ENCODE measurements at places on chromosomes 1 and 21. TPM values are rescaled to one million over a fixed set of nuclear protein-coding genes. Genes with fewer than 3 reads are reported as not detected.

GRCh38 chr1:206713070-206713469 is 28.4 kb downstream of the MAPKAPK2 start:
- ATAC-seq: no peak

- no peak for ATAC-seq
Measured at GRCh38 chr1:58062635-58063034, 483.9 kb downstream of the OMA1 start.

DNA sequence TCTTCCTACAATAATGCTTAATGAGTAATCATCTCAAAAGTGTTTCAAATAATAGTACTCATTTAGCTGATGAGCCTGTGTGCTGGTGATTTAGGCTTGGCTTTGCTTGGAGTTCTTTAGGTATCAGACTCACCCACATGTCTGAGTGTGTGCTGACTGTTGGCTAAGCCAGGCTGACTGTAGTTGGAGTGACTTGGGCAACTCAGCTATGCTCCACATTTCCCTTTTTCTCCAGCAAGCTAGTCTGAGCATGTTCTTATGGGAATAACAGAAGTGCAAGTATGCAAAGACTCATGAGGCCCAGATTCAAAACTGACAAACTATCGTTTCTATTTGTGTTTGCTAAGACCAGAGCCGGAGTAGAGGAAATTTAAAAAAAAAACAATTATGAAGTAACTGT is 99.0 kb upstream of the ADGRL4 start:
- no peak for ATAC-seq

GRCh38 chr1:86435327-86435726 is 11.4 kb downstream of the CLCA2 start:
- no peak for ATAC-seq

DNA sequence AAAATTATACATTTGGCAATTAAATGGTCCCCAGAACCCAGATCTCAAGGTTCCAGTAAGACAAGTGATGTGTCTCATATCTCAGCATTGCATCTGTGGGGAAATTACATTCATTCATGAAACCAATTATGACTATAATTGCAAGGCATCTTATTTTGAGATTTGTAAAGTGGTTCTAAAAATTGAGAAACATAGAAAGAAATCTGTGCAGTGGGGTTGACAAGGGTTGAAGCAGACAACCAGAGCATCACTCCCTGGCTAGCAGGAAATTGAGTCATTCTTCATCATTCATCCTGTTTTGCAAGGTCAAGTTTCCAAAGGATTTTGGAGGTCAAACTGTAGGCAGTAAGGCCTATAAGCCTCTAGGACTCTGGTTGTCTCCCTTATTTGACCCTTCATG is 25.1 kb upstream of the MROH9 start:
- no peak for ATAC-seq

DNA sequence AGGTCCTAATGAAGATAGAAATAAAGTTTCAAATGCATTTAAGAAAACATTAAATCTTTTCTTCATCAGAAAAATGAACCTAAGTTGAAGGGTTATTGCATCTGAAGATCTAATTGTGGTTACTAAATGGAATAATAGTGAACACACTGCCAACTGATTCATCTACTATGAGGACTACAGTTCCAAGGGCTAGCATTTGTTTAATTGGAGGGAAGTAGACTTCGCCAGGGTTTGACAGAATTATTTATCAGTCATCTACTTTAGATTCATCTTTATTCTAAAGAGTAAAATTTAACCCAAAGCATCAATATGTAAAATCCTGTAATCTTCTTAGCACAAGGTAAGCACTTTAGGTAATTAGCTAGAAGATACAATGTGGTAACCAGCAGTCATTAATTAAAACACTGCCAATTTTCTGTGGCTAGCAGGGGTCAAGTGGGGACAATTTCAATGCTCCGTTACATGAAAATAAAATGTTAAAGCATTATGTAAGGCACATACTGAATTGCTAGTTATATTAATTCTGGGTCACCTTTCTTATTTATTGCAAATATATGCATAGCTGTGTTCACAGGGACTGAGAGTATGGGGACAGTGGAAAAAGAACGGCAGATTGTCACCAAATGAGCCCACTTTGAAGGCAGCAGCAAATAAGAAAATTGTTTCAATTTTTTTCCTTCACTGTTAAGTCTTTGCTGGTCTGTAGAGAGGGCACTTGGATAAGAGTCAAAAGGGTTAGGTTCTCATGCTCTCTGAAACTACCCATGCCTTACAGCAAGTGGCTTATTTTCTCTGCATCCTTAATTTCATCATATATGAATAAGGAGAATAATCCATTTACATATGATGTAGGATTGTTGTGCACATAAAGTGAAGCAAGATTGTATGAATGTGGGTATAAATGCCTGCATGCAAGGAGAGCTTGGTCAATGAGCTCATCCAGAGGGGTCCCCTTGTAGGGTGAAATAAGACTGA is 416.0 kb downstream of the PCP4 start:
- no peak for ATAC-seq

UBXN10 gene
- total RNA-seq: 0.04 TPM

LRRC71 gene
- total RNA-seq: not detected

- no peak for ATAC-seq
Measured at GRCh38 chr1:159121526-159121925, 45.0 kb upstream of the AIM2 start.

DNA sequence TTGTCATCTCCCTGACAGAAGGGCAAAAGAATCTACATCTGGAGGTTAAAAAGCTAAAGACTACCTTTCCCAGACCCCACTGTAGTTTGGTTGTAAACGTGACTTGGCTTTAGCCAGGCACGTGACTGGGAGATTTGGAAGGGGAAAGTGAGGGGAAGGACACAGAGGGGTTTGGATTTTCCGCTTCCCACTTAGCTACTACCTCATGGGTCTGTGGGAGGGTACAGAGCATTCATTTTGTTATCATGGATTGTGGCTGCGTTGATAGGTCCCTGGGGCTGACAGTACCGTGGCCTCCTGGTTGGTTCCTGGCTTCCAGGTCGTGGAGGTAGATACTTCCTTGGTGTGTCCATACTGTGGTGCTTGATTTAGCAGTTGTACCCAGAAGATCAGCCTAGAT is 2.6 kb downstream of the CHD1L start:
- ATAC-seq: no peak

GRCh38 chr1:7011826-7012225 is 226.6 kb downstream of the CAMTA1 start:
- no peak for ATAC-seq

DNA sequence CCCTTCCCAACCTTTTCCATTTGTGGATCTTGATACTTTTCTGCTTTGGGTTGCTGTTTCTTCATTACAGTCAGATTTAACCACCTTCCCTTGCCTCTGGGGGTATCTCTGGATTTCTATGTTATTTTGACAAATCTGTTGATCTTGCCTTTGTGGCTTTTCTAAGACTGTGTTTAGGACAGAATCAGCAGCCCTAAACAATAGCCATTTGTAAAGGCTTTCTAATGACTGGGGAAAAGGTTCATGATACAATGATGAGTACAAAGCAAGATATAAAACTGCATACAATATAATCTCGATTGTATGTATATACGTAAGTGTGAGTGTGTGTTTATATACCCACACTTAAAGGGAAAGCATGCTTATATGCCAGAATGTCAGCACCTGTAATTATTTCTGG is 27.8 kb downstream of the FAM20B start:
- ATAC-seq: no peak

- no peak for ATAC-seq
Measured at GRCh38 chr1:211415700-211416099, 76.3 kb downstream of the RD3 start.

DNA sequence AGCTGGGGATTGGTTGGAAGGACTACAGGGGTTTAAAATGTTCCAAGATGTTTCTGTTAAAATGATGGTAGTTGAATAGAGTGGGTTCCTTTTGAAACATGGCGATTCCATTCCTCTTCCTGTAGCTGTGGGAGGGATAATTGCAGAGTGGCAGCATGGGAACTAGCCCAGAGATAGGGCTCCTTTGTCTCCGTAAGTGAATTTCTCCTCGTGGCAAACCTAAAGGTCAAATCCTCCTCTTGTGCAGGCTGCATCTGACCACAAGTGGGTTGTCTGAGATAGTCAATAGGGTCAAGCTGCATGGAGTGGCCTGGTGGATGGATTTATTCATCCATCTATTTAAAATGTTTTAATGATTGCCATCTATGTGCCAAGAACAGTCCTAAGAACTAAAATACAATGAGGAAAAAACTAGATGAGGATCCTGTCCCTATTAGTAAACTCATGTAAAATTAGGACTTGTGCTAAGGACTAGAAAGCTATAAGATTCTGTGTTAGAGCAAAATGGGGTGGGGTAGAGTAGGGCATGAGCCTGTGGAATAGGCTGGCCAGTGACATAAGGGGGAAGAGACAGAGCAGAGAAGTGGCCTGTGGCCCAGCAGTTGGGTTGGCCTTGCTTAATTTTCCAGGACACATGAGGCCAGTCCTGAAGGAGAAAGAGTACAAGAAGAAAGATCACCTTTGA is 89.1 kb upstream of the IVNS1ABP start:
- no peak for ATAC-seq

DNA sequence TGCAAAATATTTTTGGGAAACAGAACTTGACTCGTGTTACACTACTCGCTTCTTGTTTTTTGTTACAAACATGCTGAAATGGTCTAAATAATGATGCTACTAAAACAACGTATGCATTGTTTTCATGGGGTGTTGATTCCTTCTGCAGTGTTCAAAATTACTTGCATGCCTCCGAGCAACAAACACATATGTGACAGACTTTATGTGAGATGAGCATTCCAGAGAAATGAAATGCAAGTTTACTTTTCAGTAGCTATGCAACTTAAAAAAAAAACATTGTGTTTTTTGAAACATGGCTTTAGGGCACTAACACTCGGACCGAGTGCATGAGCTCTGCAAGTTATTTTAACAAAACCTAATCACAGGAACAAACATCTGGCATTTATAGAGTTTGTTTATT is 84.8 kb downstream of the CAMTA1 start:
- no peak for ATAC-seq
